Activated CD8-positive, alpha-beta memory T cell treated with anti-CD3 and anti-CD28 coated beads for 1 hour (primary cell): ENCODE measurements at places on chromosomes 12 and 14.

DNA sequence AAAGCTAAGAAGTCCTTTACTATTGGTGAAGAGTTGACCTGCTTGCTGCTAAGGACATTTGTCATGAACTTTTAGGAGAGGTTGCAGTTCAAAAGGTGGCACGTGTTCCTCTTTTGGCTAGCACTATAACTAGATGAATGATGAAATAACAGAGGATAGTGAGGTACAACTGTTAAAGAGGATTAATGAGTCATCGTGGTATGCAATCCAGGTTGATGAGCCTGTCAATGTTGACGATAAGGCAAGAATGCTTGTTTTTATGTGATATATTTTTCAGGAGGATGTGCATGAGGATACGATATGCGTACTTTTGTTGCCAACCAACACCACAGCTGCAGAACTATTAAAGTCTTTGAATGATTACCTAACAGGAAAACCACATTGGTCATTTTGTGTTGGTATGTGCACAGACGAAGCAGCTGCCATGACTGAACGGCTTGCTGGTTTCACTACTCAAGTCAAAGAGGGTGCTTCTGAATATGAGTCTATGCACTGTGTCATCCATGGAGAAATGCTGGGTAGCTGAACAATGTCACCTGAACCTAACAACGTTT lies 10.6 kb downstream of the CEP128 start:
- DNase-seq, result peak; percentile 10

GRCh38 chr12:122031342-122032216 lies 9.9 kb downstream of the BCL7A start:
- DNase-seq, result peak; percentile 33

DNA sequence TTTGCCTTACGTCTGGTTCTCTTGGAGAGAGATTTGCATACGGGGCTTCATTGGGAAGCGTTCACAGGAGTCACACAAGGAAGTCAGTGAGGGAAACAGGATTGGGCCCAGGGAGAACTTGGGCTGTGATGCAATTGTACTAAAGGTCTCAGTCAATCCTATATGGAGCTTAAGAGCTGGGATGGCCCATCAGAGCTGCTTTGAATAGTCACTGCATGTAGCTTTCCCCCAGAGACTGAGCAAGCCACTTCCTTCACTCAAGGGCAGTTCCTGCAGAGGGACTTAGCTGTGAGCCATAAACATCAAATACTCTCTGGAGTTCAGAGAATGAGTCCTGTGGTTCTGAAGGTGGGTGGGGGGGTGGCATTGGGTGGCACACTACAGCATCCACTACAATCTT lies 605.4 kb downstream of the MED13L start:
- DNase-seq, result no peak

DNA sequence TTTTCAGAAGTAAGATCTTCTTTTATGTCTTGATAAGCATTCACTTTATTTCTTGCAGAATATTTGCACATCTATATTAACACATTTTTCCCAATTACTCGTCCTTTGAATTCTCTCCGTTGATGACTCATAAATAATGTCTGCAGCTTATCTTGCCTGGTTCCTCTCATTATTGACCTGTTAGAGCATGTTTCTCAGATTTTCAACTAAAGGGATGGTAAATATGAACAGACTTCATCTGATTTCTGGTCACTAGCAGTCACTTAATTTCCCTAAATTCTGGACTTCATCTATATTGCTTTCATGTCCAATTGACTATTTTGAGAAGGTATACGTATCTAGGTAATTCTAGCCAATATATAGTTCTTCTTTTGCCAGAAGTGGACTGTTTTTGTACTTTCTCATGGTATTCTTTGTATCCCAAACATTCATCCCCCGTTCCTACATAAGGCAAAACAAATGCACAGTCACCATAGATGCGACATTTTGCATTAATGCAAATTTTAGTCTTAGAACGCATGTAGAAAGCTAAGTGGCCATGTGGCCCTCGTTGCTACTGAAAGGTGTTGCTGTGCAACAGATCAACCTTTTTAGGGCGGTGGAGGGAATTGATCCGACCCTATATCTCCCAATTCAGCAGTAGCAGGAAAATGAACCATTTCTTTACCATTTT lies 6.2 kb downstream of the PIK3C2G start:
- DNase-seq, result no peak

- no peak for DNase-seq
Observed at GRCh38 chr12:112131686-112132085, 6.3 kb downstream of the TRAFD1 start.

DNA sequence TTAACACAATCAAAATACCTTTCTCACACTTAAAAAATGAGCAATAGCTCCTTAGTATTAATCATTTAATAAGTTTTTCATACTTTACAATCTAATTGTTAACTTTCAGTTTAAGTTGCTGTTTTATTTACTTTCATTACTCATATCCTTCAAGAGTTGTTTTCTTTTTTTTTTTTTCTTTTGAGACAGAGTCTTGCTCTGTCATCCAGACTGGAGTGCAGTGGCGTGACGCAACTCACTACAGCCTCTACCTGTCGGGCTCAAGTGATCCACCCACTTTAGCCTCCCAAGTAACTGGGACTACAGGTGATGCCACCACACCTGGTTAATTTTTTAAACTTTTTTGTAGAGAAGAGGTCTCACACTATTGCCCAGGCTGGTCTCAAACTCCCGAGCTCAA lies 16.1 kb downstream of the ZBTB1 start:
- no peak for DNase-seq

DNA sequence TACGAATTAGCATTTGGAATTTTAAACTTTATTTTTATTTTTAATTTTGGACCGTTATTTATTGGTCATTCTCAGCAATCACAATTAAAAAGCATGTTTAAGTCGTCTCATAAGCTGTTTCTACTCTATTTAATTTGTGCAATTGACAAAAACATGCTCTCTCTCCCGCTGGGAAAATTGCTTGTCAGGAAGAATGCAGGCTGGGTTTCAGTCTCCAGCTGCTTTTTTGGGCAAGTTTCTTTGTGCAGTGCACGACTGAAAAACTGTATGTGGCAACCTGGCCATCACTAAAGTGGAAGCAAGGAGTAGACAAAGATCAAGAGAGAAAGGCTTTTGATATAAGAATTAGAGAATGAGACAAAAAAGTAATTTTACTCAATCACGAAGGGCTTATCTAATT lies 941.5 kb upstream of the MDGA2 start:
- no peak for DNase-seq

GRCh38 chr12:119157978-119158377 lies 20.8 kb upstream of the HSPB8 start:
- DNase-seq, result no peak

GRCh38 chr12:40093512-40093911 lies 12.4 kb downstream of the SLC2A13 start:
- DNase-seq, result no peak

GRCh38 chr12:57372233-57372632 lies 58.6 kb downstream of the R3HDM2 start:
- no peak for DNase-seq

GRCh38 chr12:63098851-63099250 lies 52.1 kb downstream of the AVPR1A start:
- no peak for DNase-seq
